ENCODE measurements at places on chromosomes 13 and 19. TPM values are rescaled to one million over a fixed set of nuclear protein-coding genes. Genes with fewer than 3 reads are reported as not detected.

- no peak for DNase-seq
Observed at GRCh38 chr13:113034451-113035212, 65.6 kb downstream of the MCF2L start.

- DNase-seq: peak; percentile 65
Observed at GRCh38 chr19:3669947-3670795, 30.1 kb downstream of the PIP5K1C start.

GRCh38 chr13:43089912-43090498 lies 66.6 kb downstream of the DNAJC15 start:
- no peak for DNase-seq

- no peak for DNase-seq
Observed at GRCh38 chr13:19838865-19839275, 24.6 kb downstream of the ZMYM5 start.

GRCh38 chr19:3249408-3249807 lies 24.9 kb downstream of the CELF5 start:
- no peak for DNase-seq

GRCh38 chr19:30679153-30679702 lies 307.0 kb downstream of the ZNF536 start:
- no peak for DNase-seq

Gene POMP
- 67.4 TPM for total RNA-seq

Gene TUBB4A
- not detected for total RNA-seq

Gene APC2
- 0.19 TPM for total RNA-seq

Measured in omental fat pad (tissue), 4 donors.